ENCODE measurements at places on chromosomes 3 and 15.

DNA sequence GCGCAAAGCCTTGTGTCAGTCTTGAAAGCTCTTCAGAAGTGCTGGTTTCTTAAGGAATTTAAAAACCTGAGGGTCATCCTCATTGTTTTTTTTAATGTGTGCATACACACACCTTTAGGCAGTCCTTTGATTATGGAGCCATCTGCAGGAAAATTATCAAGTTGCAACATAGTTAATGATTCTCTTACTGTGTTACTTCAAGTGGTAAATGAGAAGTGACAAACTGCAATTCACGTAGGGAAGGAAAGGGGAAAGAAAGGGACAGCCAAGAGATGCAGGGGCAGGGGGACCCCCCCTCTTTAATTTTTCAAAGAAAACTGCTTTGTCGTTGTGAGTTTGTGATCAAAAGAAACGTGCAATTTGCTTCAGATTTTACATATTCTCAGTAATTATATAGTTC, 162.4 kb upstream of the CGNL1 start:
- no peak for DNase-seq

GRCh38 chr3:151305060-151305774, 11.4 kb downstream of the GPR87 start:
- DNase-seq = no peak

- DNase-seq = no peak
Measured at GRCh38 chr15:76217029-76217881, 94.0 kb downstream of the ETFA start.

- no peak for DNase-seq
Measured at GRCh38 chr15:71386448-71387236, 271.4 kb downstream of the THSD4 start.

- no peak for DNase-seq
Measured at GRCh38 chr15:34732430-34732829, 22.4 kb downstream of the GJD2 start.

GRCh38 chr3:134334231-134334900, 39.9 kb downstream of the AMOTL2 start:
- DNase-seq = no peak

All from stimulated activated CD8-positive, alpha-beta memory T cell treated with anti-CD3 and anti-CD28 coated beads, Interleukin-7, amount 100 ng/mL, for 1 hour (primary cell).